Tibial artery (tissue), 4 donors: ENCODE measurements at places on chromosomes 11 and 22.

- no peak for DNase-seq
Observed at GRCh38 chr22:28737701-28738100, 3.9 kb downstream of the CHEK2 start.

DNA sequence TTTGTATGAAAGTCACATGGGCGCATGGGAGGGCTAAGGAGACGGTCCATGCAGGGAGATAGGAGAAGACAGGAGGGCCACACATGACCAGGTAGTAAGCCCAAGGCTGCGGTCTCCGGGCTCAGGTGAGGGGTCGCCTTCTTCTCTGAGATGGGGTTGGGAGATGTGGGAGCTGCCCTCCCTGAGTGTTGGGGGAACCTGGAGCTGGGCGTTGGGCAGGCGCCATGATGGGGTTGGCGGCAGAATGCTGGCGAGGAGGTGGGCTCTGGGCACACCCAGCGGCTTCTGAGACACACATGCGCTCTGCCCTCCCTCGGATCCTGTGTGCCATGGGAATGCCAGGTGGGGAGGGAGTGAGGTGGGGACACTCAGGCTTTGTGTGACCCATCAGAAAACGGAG lies 254.8 kb downstream of the TBC1D22A start:
- peak; percentile 40 for DNase-seq

- no peak for DNase-seq
Observed at GRCh38 chr11:3106736-3107524, 49.7 kb upstream of the CARS1 start.

DNA sequence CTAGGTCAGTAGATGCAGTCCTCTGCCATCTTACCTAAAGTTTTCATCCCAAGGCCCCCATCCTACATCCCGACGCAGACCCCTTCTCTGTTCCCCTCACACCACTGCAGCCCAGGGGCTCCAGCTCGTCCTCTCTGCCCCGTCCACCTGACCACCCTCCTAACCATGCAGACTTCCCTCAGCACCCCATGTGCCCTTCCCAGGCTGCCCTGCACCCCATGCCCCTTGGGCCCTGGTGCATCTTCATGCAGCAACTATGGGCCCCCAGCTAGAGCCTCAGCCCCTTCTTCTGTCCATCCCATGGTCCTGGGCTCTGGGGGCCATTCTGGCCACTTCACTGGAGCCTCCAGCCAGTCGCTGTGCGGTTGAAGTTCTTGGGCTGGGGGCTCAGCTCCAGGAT lies 2.9 kb downstream of the PRR33 start:
- DNase-seq: no peak

- no peak for DNase-seq
Observed at GRCh38 chr11:36033082-36033751, 89.4 kb downstream of the LDLRAD3 start.

GRCh38 chr11:125071435-125071834 lies 8.3 kb downstream of the SLC37A2 start:
- DNase-seq: no peak

DNA sequence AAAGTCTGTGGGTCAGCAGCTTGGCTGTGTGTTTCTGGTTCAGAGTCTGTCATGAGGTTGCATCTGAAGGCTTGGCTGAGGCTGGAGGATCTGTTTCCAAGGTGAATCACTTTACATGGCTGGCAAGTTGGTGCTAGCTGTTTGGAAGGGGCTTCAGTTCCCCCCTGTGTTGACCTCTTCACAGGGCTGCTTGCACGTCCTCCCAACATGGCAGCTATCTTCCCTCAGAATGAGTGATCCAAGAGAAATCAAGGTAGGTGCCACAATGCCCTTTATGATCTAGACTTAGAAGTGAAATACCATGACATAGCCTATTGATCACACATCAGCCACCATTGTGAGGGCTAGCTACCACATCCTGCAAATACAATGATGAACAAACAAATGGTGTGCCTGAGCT lies 9.9 kb downstream of the APOA4 start:
- DNase-seq: no peak

- no peak for DNase-seq
Observed at GRCh38 chr11:63737718-63738117, 30.9 kb downstream of the ZFTA start.

GRCh38 chr22:45843031-45843430 lies 133.9 kb downstream of the WNT7B start:
- no peak for DNase-seq

DNA sequence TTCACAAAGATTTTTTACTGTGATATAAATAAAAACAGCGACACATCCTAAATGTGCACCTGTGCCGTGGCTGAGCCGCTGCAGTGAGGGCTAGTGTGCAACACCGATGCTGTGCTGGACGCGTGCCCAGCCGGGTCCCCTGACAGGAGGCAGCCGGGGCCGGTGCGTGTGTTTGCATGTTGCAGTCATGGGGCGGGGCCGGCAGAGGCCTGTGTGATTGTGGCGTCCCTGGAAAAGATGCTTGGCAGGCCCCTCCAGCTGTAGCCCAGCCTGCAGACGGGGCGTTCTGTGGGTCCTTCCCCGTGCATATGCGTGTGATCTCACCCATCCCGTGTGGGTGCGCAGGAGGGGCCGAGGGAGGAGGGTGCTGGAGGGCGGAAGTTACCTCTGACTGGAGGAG lies 30.6 kb downstream of the MUC6 start:
- no peak for DNase-seq

GRCh38 chr11:47183969-47184368 lies 2.3 kb downstream of the PACSIN3 start:
- no peak for DNase-seq

GRCh38 chr11:87295237-87295636 lies 257.5 kb downstream of the TMEM135 start:
- no peak for DNase-seq

DNA sequence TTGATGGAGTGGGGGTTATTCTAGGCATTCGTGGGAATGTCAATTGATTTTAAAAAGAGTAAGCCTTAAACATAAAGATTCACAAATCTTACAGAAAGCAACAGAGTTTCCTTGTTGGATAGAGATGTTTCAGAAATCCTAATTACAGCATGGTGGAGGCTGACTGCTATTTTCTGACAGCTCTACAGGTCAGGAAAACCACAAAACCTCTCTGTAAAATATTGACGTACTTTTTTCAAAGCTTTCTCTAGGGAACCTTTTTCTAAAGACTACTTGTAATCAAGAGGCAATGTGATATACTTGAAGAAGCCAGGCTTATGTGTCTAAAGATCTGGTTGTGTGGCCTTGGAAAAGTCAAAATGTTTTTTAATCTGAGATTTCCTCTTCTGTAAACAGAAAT lies 9.1 kb upstream of the OR8B8 start:
- DNase-seq: no peak

- peak; percentile 84 for DNase-seq
Observed at GRCh38 chr11:65417702-65418430, 4.7 kb upstream of the NEAT1 start.

DNA sequence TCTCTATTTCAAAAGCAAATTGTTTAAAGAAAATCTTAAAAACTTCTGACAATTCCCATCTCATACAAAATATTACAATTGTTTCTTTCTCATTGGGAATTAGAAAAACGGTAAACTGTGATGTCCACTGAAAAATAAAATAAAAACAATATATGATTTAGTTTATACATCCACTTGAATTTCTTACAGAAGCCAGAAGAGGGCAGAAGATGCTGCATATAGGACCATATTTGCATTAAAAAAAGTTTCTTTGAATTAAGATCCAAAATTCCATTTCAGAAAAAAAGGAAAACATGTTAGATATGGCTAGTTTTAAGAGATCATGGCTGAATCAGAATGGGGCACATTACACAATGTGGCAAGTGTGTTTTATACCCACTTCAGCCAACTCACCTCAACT lies 39.3 kb upstream of the LRRC4C start:
- no peak for DNase-seq

- no peak for DNase-seq
Observed at GRCh38 chr11:96465512-96465911, 75.7 kb downstream of the JRKL start.

DNA sequence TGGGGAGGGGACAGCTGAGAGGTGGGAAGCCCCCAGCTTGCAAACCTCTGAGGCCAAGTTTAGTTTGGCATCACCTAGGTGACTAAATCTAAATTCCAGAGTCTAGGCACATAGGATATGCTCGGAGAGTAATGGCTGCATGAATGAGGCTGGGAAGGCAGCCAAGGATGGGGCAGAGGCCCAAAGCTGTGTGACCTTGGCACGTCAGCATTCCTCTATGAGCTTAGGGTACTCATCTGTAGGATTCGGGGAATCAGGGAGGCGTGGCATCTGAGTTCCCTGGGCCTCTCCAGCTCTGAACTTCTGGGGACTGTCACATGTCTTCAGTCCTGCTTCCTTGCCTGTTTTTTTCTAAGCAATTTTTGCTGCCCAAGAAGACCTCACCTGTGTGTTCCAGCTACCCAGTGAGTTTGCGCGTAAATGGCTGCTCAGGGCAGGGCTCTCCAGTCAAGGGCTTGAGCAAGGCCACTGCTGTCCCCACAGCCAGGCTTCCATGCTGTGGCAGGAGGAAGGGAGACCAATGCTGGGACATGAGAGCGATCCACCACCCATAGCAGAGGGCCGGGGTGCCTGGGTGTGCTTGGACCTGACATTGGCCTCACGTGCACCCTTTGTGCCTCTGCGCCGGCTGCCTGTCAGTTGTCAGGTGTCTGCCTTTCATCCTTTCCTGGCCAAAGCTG lies 13.9 kb downstream of the DAGLA start:
- no peak for DNase-seq

- DNase-seq: peak; percentile 85
Observed at GRCh38 chr11:61897387-61898246, 6.3 kb upstream of the FADS3 start.

DNA sequence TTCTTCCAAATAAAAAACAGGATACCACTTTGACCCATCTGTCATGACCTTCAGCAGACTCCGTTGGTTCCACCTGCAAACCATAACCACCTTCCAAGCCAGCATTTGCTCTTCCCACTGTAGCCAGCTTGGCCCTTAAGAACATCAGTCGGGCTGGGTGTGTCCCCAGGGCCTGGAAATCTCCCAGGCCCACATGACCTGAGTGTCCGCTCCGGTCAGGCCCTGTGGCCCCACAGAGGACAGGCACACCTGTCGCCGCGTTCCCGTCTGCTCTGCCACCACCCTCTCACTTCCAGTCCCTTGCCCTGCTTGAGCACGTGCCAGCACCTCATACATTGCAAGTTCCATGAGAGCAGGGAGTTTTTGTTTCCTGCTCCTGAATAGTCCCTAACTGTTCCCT lies 65.7 kb upstream of the PITPNB start:
- DNase-seq: no peak

- no peak for DNase-seq
Observed at GRCh38 chr11:60916669-60917206, 2.8 kb downstream of the TMEM109 start.

- no peak for DNase-seq
Observed at GRCh38 chr11:110454609-110455008, 24.9 kb downstream of the FDX1 start.

- no peak for DNase-seq
Observed at GRCh38 chr22:22219140-22219996, 25.2 kb upstream of the VPREB1 start.

GRCh38 chr11:111456086-111456858 lies 55.9 kb downstream of the BTG4 start:
- DNase-seq: no peak

GRCh38 chr11:73151416-73151815 lies 9.3 kb upstream of the FCHSD2 start:
- DNase-seq: peak; percentile 10

- DNase-seq: no peak
Observed at GRCh38 chr11:12402691-12403120, 25.3 kb downstream of the PARVA start.

DNA sequence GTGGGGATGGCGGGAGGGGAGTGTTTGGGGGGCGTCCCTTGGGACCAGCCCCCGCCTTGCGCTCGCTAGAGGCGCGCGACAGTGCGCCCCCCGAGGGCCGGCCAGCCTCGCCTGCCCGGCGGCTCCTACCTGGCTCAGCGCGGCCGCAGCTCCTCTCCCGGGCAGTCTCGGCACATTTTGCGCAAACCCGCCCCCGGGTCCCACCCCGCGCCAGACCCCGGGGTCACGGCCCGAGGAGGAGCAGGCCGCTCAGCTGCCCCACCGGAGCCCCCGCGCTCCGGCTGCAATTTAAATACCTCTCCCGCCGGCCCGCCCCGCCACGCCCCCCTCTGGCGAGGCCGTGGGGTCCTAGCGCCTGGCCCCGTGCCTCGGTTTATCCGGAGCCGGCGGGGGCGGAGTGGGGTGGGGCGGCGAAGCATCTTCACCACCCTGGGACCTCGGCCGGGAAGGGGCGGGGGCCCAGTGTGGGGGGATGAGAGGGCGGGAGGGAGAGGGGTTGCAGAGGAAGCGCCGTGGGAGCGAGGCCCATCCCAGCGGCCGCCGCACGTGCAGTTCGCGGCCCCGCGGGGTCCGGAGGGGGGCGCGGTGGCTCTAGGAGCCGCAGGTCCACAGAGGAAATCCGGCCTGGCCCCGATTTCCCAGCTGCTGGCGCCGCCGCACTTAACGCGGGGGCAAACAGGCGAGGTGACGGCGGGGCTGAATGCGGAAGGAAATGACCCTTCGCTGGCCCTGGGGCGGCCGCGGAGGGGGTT lies at the start of gene LRRC32:
LRRC32 (minus strand) TSS at position 263 of the 752 bp plus-strand sequence. CDS start 4,793 bp downstream, outside the sequence.
- peak; percentile 84 for DNase-seq

GRCh38 chr11:72842653-72843330 lies 28.6 kb downstream of the ATG16L2 start:
- no peak for DNase-seq

GRCh38 chr11:120615391-120615790 lies 103.8 kb downstream of the GRIK4 start:
- no peak for DNase-seq

DNA sequence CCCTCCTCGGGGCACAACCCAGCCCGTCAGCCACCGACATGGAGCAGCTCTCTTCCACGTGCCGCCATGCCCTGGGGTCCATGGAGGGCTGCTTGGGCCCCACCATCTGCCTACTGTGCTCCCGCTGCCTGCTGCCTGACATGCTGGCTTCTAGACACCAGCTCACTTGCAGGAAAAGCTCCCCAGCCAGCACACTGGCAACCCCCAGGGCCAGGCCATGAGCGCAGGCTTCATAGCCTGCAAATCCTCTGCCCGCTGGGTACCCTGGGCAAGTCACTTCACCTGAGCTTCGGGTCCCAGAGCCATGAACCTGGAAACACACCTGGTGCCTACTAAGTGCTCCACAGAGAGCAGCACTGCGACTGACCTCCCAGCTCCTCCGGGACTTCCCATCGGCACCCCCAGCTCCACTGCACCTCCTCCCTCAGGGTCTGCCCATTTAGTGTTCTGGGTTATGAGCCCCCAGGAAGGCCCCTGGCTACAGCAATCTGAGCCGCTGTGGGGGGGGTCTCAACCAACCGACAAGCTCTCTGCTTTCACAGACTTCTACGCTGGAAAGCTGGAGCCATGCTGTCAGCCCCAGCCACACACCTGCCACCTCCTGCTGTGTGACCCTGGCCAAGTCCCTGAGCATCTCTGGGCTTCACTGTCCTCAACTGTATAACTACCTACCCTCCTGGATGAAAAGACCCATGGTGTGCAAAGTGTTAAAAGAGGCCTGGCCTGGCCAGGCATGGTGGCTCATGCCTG lies 139.2 kb downstream of the CRYBB2 start:
- no peak for DNase-seq

- no peak for DNase-seq
Observed at GRCh38 chr11:88799771-88800500, 265.8 kb downstream of the GRM5 start.

- no peak for DNase-seq
Observed at GRCh38 chr22:23862103-23862502, 4.4 kb downstream of the SLC2A11 start.

- DNase-seq: no peak
Observed at GRCh38 chr11:119999220-119999619, 138.7 kb downstream of the TRIM29 start.
